Left renal cortex interstitium (tissue), 4 donors: ENCODE measurements at places on chromosomes 1 and 21. TPM values are rescaled to one million over a fixed set of nuclear protein-coding genes. Genes with fewer than 3 reads are reported as not detected.

GRCh38 chr1:54745274-54745673, 19.0 kb downstream of the PARS2 start:
- DNase-seq = no peak

GRCh38 chr1:196399713-196400112, 208.5 kb downstream of the KCNT2 start:
- no peak for DNase-seq

GRCh38 chr1:52080014-52080415, 23.9 kb downstream of the BTF3L4 start:
- no peak for DNase-seq

- DNase-seq = no peak
These were observed 114.7 kb upstream of the SERBP1 start for GRCh38 chr1:67544921-67545320.

MGST3 gene
- 222 TPM for polyA plus RNA-seq

- peak; percentile 65 for DNase-seq
These were observed 105.0 kb upstream of the COL6A1 start for GRCh38 chr21:45876381-45877170.

SPRR1A gene
- polyA plus RNA-seq = not detected

DNA sequence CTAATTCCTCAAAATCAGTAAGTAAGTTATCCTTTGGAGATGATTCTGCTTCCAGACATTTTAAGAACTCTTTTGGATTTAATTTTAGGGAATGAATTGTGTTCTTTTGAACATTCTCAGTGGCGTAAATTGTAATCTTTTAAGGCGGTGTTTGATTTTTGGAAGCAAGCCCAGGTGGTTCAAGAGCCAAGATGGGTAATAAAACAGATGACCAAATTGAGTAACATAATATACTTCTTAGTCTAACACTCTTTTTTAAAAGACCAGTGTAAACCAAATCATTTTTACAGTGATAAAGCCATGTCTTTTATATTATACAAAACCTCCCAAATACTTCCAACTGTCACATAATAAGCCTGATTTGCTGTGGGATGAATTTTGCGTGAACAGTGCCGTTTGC, 133.8 kb downstream of the LRRC40 start:
- no peak for DNase-seq

RIMS3 gene
- 1.4 TPM for polyA plus RNA-seq

DNA sequence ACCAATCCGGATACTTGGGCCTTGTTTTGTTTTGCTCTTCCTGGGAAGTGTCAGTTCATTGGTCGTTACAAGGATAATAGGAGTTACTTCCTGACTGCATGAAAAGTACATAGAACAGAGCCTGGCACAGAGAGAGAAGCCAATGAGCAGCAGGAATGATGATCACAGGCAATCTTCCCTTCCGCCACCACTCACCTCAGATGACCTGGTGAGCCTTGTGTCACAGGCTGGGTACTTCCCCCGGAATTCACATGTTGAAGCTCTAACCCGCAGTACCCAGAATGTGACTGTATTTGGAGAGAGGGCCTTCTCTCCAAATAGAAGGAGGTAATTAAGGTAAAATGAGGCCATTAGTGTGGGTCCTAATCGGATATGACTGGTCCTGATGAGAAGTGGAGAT, 18.8 kb upstream of the GPR137B start:
- DNase-seq = no peak

TRIM17 gene
- 4.6 TPM for polyA plus RNA-seq

AMPD1 gene
- not detected for polyA plus RNA-seq

- no peak for DNase-seq
These were observed 56.8 kb upstream of the PRDX6 start for GRCh38 chr1:173420330-173420806.

DNA sequence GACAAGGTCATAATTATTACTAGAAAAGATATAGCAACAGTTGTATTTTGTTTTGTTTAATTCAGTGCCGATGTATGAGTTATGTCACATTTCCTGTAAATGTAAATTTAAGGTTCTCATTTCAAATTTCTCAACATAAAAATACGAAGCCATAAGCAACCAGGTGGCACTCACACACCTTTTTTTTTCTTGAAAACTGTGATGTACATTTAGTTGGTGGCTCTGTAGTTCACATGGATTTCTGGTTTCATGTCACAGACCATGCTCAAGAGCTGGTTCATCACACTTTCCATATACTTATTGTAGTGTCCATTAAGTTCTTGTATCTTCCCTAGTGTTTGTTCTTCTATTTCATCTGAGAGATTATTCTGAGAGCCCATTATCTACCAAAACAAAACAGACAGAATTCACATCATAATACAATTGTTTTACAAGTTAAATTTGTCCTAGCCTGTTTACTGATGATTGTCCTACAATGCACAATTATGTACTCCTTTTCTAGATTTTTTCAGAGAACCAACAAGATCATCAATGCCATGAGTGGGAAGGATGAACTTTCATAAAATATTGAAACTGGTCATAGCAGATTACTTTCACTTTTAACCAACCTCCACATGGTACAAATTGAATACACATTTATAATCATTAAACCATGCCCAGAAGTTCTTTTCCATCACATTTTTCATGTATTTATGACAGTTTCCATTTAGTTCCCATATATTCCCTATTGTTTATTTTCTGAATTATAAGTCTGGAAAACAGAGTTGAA, 17.1 kb downstream of the ATP6V1G3 start:
- no peak for DNase-seq

WNT2B gene
- 1.9 TPM for polyA plus RNA-seq

DNA sequence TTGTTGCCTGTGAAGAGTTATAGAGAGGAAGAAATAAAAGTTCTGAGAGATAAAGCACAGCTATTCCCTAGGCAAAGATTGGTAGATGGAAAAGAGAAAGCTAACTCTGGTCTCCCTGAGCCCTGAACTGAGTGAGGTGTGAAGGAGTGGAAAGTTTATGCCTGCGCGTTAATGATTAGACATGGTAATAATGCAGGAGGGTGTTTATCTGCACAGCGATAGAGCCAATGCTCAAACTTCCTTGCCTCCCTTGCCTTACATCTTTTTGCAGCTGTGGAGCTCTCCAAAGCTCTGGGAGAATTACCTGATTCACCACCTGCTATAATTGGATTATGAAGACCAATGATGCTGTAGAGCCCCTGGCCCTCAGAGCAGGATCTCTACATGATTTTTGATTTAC, 32.8 kb upstream of the CHRM3 start:
- DNase-seq = no peak

CHODL gene
- 72.1 TPM for polyA plus RNA-seq

- no peak for DNase-seq
These were observed 673 bp upstream of the DHCR24 start for GRCh38 chr1:54887665-54888071.

DNA sequence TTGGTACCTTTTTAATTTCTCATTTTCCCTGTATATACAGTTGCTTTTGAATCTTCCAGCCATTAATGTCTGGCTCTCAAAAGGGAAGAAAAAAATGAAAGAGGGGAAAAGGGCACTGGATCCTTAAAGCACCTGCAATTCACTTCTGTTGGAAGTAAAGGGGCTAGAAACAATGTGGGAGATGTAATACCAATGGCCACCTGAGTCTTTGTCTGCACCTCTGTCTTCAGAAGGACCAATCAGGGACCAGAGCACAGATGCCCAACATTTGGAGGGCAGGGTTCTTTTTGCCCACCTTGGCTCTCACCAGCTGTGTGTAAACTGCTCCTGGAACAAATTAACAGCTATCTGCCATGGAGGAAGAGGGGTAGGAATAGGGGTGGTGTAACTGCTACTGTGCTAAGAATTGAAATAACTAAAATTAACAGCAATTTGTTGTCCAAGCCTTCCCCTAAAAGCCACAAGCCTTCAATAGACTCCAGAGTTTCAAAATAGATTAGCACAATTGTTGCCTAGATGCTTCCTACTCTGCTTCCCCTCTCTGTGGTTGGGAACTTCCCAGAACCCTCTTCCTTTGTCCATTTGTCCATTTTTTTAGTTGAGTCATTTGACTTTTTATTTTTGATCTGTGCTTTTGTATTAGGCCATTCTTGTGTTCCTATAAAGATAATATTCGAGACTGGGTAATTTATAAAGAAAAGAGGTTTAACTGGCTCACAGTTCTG, 11.5 kb upstream of the LRRC8B start:
- DNase-seq = no peak

BMP8B gene
- 3.3 TPM for polyA plus RNA-seq

LAPTM5 gene
- polyA plus RNA-seq = 14.4 TPM

GRCh38 chr1:106290805-106291501, 765.5 kb upstream of the PRMT6 start:
- no peak for DNase-seq

OR2L2 gene
- 0.14 TPM for polyA plus RNA-seq

DNA sequence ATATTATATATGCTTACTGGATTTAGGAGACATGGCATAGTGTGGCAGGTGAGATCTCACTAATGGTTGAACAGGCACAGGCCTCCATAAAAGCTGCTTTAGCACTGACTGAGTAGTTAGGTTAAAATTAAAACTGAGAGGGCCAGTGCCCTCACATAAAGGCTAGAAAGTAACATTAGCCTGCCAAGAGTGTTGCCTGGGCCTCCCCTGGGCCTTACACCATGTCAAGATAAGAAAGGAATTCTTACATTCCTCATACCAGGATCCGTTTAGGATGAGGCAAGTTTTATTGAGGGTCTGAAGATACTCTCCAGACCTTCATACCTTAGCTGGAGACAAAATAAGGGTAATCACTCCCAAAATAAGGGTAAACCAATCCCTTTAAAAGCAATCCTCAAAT, 1011.8 kb downstream of the PLA2G4A start:
- no peak for DNase-seq

DNA sequence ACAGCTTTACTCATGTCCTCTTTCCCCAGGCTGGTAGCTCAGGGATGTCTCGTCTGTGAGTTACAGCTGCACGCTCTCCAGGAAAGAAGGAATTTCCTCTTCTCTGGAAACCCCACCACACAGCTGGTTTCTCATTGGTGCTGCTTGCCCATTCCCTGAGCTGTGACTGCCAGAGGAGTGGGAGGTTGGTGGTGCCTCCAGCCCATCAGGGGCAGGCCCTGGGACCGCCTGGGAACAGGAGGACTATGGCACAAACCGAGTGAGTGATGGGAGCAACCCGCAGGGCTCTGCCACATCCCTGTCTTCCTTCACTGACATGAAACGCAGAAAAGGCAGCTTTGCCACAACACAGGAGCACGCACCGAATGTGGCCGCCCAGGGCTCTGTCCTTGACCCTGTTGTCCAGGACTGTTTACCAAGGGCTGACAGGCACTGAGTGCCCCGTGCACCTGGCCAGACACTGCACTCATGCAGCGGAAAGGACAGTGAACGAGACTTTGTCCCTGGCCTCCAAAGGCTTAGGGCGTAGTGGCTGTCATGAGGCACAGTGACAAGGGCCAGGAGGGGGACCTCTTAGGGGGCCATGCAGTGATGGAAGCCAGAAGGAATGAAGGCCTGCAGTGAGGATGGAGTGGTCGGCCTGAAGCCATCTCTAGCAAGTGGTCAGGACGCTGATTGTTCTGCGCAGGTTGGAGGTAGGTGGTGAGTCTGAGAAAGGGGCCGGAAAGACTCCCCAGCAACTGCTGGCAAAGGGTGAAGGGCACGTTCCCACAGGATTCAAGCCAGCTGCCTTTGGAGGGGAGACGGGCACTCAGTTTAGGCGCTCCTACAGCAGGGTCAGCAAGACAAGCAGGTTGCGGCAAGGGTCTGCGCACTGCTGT, 1.7 kb upstream of the CCNL2 start:
- no peak for DNase-seq

DNA sequence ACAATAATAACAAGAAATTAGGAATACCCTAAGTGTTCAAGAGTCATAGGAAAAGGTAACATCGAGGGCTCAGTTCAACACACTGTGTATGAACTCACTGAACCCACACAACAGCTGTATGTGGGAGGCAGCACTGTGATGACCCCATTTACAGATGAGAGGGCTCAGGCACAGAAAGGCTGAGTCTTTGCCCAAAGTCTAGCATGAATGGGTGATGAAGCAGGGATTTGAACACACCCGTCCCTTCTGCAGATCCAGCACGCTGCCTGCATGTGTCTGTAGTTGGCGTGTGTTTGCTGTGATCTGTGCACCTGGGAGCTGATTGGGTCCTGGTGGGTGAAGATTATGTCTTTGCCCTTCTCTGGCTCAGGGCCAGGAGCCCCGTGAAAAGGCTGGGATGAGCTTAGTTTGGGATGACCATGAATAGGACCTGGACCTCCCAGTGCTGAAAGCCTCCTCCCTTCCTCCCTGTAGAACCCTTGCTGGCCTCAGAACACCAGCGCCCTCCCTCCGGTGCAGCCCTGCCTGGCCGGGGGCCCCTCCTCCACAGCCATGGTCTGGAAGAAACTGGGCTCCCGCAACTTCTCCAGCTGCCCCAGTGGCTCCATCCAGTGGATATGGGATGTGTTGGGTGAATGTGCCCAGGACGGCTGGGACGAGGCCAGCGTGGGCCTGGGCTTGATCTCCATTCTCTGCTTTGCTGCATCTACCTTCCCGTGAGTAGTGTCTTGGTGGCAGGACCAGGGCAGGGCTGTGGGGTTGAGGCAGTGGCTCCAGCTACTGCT, 5.2 kb downstream of the SLC66A1 start:
- DNase-seq = no peak

DNA sequence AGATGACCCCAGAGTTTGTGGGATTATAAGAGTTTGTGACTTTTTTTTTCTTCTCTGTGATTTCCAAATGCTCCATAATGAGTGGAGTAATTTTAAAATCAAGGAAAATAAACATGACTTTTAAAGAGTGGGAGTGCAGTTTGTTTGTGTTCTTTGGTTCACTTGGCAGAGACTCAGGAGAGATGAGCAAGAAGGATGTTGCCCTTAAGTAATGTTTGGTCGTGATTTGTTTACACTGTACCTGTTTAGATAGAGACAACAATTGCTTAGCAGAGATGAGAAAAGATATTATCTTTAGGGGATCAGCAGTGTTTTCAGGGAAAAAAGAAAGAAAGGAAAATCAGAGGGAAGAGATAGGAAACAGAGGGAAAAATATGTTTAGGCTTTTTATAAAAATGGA, 170.8 kb downstream of the ADSS2 start:
- DNase-seq = no peak

- DNase-seq = no peak
These were observed 48.6 kb downstream of the WNT2B start for GRCh38 chr1:112557385-112557784.

- DNase-seq = no peak
These were observed 1.3 kb downstream of the SDCCAG8 start for GRCh38 chr1:243257189-243257588.

- peak; percentile 55 for DNase-seq
These were observed 33.7 kb upstream of the VASH2 start for GRCh38 chr1:212916481-212917133.

- DNase-seq = no peak
These were observed 12.6 kb downstream of the RHBDL2 start for GRCh38 chr1:38929054-38929453.

- DNase-seq = no peak
These were observed 2.2 kb downstream of the GBP5 start for GRCh38 chr1:89270423-89270822.

DNA sequence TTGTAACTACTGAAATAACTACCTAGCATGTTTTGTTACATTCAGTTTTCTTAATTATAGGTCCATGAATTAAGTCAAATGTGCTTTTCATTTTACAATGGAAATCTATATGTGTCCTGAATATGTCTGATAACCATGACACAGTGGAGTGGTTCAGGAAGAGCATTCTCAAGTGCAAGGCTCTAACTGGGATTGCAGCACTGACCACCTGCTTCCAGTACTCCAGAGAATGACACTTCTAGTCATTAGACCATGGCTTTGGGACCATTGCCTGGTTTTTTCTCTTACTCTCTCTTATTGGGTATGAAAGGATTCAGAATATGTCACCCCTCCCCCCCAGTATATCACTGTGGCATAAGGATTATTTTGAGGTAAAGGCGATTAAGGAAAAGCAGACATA, 204.9 kb upstream of the CACYBP start:
- no peak for DNase-seq

- no peak for DNase-seq
These were observed 56.2 kb downstream of the C1orf185 start for GRCh38 chr1:51158263-51158662.

- DNase-seq = no peak
These were observed 75.5 kb downstream of the KCNN3 start for GRCh38 chr1:154794608-154795007.
